ENCODE measurements at places on chromosomes 1 and 21. TPM values are rescaled to one million over a fixed set of nuclear protein-coding genes. Genes with fewer than 3 reads are reported as not detected.

DNA sequence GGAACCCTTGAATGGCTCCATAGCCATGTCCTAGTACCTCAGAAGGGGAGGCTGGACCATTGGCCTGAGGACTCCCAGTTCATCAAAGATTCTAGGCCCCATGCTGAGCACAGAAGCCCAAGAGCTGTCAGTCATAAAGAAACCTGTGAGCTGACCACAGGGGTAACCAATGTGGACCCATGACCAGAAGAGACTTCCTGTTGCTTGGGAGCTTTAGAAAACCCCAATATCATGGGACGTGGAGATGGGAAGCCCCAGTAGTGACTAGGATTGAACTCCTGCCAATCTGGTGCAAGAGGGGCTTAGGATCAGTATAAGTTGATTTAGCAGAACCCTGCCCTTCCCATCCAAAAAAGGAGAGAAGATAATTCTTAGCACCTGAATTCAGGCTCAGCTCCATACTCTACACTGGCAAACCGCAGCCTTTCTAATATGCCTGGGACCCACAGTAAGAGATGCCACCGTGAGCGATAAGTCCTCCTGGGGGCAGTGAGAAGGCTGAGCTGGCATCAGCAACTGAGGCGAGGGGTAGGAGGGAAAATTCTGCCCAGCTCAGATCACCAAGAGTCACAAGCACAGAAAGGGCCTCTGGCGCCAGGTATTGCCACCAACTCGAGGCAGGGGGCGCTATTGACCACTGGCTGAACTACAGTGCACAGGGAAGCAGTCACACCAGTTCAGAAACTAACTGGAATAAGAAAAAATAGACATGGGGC lies 108.9 kb downstream of the CAPN8 start:
- no peak overlapping the region for H3K4me3 ChIP-seq
- no peaks in the 10 kb centered on the region for H3K36me3 ChIP-seq
- H3K27me3 ChIP-seq = no peaks in the 10 kb centered on the region
- no peak for DNase-seq
- H3K4me1 ChIP-seq = no peaks in the 10 kb centered on the region

GRCh38 chr21:14961502-14961901 lies 103.3 kb downstream of the NRIP1 start:
- DNase-seq = no peak
- H3K36me3 ChIP-seq = peaks cover 5% of the 10 kb centered on the region
- H3K27me3 ChIP-seq = no peaks in the 10 kb centered on the region
- no peak overlapping the region for H3K27ac ChIP-seq
- H3K4me3 ChIP-seq = no peak overlapping the region

GRCh38 chr1:173478094-173478674 lies 1.0 kb downstream of the PRDX6 start:
- H3K4me3 ChIP-seq = peak overlapping the region; percentile 82
- no peaks in the 10 kb centered on the region for H3K27me3 ChIP-seq
- peaks cover 63% of the 10 kb centered on the region for H3K4me1 ChIP-seq
- no peak for DNase-seq
- H3K36me3 ChIP-seq = peaks cover 20% of the 10 kb centered on the region
- peak overlapping the region; percentile 84 for H3K27ac ChIP-seq

Gene CFHR2
- polyA plus RNA-seq = not detected

Gene MAP1LC3C
- polyA plus RNA-seq = not detected
